Activated naive CD4-positive, alpha-beta T cell treated with anti-CD3 and anti-CD28 coated beads, Interleukin-2, amount 50 U/mL, for 72 hours (primary cell): ENCODE measurements at places on chromosomes 12 and 14. TPM values are rescaled to one million over a fixed set of nuclear protein-coding genes. Genes with fewer than 3 reads are reported as not detected.

GZMB gene
- 2,337 TPM for total RNA-seq

CMA1 gene
- total RNA-seq: not detected

GCN1 gene
- 114 TPM for total RNA-seq

CLEC1B gene
- not detected for total RNA-seq

ESRRB gene
- total RNA-seq: 0.21 TPM

PAPLN gene
- 0.91 TPM for total RNA-seq

TBC1D30 gene
- 0.27 TPM for total RNA-seq

RNU4-1 gene
- 1,753 TPM for total RNA-seq

TAS2R9 gene
- not detected for total RNA-seq

MAP1LC3B2 gene
- total RNA-seq: 0.66 TPM

HOXC4 gene
- total RNA-seq: not detected

KRT6B gene
- total RNA-seq: not detected

NUDT4 gene
- total RNA-seq: 88.9 TPM

GALNT16 gene
- 0.12 TPM for total RNA-seq

MARCHF9 gene
- 17.4 TPM for total RNA-seq

PIK3C2G gene
- total RNA-seq: not detected

ETFBKMT gene
- total RNA-seq: 0.78 TPM

NDUFA12 gene
- total RNA-seq: 141 TPM

CCDC177 gene
- total RNA-seq: not detected

NKX2-1 gene
- total RNA-seq: not detected

ABCD2 gene
- 7.3 TPM for total RNA-seq

NXPH4 gene
- total RNA-seq: 0.54 TPM

SLC15A5 gene
- total RNA-seq: not detected

OASL gene
- total RNA-seq: 16.3 TPM
